ENCODE measurements at places on chromosomes 7 and 10.

- DNase-seq = no peak
Measured at GRCh38 chr7:83161186-83161585, 1.5 kb downstream of the PCLO start.

GRCh38 chr10:19491166-19491565 is 325.1 kb upstream of the PLXDC2 start:
- no peak for DNase-seq

DNA sequence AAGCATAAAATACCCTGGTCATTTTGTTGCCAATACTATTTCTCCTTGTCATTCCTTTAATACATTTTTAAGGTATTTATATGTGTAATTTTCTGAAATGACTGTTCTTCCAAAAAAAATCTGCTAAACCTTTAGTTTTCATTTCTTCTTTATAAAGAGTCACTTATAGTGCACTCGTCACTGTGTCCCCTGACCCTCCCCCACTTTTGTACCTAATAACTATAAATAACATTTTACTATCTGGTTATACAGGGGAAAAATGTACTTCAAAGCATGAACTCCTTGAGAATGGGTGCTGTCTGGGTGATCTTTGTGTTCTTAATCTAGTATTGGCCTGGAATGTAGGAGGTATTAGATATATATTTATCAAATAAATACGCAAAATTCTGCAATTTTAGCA is 31.1 kb downstream of the RTKN2 start:
- DNase-seq = no peak

DNA sequence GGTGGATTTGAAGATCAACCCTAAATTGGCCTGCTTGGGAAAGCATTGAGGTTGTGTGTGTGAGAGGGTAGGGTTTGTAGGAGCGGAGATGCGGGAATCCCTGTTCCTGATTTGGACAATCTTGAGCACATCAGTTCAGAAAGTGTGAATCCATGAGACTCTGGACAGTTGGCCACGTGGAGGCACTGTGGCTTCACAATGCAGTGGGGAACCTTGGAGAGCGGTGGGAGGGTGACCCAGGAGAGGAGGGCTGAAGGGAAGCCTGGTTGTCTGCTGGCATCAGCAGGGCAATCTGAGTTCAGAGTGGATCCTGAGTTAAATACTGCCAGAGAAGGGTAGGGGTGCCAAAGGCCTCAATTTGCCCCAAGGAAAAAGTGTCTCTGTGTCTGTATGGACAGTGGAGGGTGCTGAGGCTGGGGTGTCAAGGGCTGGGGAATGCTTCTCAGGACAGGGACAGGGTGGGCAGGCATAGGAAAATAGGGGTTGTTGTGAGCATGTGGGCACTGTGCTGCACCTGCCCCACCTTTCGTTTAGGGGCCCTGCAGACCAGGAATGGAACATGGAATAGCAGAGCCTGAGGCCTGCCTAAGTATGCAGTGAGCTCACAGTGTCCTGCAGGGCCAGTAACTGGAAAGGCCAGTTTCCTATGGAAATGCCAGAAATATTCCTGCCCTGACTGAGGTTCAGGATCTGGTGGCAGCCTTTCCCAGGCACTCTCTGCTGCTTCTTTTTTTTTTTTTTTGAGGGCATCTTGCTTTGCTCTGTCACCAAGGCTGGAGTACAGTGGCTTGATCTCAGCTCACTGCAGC is 162.9 kb upstream of the PRSS58 start:
- DNase-seq = no peak

DNA sequence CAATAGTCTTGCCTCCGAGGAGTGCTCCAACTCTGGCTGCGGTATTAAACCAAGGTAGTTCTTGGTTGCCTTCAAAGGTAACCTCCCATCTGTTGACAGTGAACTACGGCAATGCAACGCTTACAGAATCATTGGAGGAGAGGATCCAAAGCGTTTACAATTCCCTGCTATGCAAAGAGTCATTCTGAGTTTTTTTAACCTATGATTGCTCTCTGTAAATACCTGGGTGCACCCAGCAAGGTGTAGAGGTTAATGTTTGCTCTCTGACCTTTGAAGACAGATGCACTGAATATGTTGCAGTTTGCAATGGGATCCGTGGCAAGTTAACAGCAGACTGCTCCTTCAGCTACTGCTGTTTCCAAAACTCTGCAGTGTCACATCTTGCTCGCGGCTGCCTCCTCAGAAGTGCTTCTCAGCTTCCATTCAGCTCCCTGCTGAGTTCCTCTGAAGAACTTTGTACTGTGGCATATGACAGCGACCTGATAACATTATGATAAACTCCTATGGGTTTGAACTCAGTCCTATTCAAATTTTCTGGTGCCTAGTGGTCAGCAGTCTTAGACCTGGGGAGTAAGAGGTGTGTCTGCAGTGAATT is 29.0 kb downstream of the KIAA1217 start:
- no peak for DNase-seq

- no peak for DNase-seq
Measured at GRCh38 chr10:104510644-104511043, 130.4 kb upstream of the SORCS3 start.

DNA sequence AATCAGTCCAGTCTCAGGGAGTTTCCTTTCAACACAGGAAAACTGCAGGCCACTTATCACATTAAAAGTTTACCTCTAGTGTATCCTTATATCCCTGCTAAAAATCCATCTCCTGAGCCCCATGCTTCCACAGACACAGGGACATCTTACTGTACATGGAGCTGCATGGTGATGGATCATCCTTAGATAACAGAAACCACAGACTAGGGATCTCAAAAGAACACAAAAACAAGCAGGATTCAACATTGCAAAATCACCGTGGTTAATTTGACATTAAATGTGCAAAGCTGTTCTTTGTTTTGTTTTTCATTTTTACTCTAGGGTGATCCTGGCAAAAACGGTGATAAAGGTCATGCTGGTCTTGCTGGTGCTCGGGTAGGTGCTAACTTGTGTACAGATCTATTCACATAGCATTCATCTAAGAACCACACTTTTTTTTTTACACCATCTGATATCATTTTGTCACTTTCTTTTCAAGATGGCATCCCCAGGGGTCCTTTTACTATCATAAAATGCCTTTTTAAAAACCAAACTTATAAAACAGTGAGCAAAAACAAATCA is 18.1 kb downstream of the COL1A2 start:
- no peak for DNase-seq

DNA sequence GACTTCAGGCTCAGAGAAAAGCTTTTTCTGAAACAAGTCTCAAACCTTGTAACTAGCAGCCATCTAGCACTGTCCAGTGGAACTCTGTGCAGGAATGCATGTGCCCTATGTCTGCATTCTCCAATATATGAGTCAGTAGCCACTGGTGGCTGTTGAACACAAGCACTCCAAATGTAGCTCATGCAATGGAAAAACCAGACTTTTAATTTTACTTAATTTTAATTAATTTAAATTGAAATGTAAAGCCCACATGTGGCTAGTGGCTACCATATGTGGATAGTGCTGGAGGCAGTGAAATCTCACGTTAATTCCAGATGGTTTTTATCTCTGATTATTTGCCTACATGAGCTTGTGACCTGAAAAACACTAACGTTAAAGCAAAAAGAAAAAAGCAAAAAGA is 225.1 kb downstream of the GATA3 start:
- DNase-seq = no peak

DNA sequence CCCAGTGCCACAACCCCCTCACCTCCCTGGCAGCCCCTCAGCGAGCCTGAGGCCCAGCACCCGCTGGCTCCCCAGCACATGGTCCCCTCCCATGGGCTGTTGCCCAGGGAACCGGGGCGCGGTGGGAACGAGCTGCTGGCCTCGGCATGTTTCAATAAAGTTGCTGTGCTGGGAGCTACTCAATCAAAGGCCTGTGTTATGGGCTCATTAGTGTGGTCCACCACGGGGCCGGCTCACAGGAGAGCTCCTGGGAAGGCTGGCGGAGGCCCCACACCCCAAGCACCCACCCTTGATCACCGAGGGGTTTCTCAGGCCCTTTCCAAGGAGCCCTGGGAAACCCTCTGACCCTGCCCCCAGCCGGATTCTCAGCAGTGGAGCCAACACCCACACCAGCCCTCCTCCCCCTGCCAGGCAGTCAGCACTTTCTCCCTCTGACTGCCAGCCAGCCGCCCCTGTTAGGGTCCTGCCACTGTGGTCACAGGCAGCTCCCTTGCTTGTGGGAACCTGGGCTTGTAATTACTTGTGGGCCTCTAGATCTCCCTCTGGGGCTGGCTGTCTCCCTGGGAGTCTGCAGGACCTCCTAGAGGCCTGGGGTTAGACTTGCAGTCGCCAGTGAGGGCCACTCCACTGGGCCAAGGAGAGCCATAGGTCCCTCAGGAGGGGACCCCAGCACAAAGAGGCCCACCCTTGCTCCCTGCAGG is 24.8 kb upstream of the TRIM8 start:
- no peak for DNase-seq

- DNase-seq = no peak
Measured at GRCh38 chr7:99531354-99531765, 20.6 kb downstream of the FAM200A start.

GRCh38 chr7:92259610-92260247 is 14.0 kb downstream of the ANKIB1 start:
- DNase-seq = no peak

GRCh38 chr7:35024298-35024697 is 13.0 kb downstream of the DPY19L1 start:
- DNase-seq = no peak

GRCh38 chr10:73763343-73763742 is 18.5 kb upstream of the CHCHD1 start:
- DNase-seq = no peak

GRCh38 chr7:56447864-56448693 is 331.9 kb upstream of the NUPR2 start:
- no peak for DNase-seq

DNA sequence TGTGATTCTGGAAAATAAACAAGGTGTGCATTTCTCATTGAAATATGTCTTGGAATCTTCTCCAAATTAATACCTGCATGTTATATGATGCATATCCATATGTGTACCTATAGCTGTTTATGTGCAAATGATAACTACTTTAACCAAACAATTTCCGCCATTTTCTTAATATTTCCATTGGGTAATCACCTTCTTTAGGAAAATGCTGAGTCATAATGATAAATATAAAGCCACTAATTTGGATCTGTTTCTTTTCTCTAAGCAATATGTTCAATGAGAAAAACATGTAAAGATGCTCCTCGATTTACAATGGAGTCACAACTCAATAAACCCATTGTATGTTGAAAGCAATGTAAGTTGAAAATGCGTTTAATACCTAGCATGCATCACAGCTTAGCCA is 574.4 kb downstream of the CNTNAP2 start:
- DNase-seq = no peak

DNA sequence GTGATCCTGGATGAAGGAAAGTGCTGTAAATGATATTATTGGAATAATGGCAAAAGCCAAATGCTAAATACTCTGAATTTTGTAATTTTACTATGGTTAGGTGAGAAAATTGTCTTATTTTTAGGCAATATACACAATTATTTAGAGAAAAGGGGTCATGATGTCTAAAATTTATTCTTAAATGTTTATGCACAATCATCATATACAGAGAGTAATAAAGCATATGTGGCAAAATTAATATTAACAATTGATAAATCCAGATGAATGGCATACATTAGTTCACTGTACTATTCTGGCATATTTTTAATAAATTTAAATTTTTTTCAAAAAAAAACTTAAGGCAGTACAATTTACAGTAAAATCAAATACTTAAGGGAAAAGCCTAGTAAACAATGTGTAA is 7.4 kb downstream of the IPMK start:
- DNase-seq = no peak

GRCh38 chr10:90977162-90977854 is 56.4 kb upstream of the ANKRD1 start:
- no peak for DNase-seq

DNA sequence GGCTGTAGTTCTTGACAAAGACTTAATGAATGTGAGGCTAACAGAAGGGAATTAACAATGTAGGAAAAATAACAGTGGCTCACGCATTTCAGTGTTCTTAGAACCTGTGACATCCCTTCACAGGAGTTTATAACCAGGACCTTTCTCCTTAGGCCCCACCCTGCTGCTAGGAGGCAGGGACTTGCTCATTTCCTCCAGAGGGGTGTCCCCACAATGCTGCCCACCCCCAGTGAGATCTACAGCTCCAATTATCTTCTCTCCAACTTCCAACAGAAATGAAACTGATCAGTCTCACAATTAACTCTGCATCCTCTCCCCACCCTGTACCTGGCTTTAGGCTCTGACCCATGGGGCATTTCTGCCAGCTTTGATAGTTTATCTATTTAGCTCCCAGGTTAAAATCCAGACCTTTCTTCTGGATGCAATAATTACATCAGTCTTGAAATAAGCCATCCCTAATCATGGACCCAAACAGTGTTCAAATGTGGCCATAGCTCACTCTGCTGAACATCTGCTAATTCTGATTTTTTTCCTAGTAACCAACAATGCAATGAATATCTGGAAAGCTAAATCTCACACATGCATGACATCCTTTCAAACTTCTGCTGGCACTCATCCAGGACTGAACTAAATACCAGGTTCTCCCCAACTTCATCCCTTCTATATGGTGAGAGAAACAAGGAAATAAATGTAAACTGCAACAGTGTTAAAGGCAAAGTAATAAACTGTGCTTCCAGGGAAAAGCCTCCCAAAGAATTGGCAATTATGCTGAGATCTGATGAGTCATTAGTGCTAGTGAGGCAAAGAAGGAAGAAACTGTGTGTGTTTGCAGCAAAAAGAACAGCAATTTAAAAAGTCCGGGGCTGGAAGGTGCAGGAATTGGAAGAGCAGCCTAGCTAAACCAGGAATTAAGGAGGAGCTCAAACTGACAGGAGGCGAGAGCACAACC is 64.6 kb downstream of the HERPUD2 start:
- no peak for DNase-seq

DNA sequence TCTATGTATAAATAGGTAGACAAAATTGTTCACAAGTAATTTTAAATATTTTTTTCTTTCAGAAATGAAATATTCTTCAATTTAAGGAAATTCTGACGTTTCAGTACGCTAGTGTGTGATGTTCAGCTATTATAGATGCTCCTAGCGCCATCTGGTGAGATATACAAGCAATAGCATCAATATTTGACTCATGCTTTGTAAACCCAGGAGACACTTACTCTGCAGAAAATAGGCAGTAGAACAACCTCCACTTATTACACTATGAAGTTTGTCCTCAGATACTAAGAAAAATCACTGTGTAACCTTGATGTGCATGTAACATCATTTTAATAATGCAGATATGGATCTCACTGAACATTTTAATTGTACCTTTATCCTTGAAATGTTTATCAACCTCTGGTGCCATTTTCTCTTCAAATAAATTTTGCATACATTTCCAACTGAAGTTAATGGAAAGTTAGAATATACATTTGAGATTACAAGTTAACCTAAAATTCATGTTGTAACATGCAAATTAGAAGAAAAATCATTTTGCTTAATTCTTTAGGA is 151.5 kb upstream of the FAM3C start:
- peak; percentile 89 for DNase-seq

DNA sequence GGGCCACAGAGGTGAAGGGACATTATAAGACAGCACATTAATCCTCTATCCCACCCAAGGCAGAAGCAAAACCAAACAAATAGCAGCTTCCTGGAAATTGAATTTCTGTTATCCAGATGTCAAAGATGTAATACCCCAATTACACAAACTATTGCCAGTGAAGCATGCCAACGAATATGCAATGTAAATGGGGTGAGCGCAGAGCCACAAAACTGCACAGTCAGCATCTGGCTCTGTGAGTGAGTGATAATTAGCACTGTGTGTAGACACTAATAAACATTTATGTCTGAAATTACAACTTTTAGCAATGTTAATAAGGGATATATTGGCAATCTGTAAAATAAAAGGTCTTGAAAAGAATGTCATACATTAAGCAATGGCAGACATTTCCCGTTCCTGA is 3.2 kb downstream of the BEND7 start:
- no peak for DNase-seq
